ENCODE measurements at places on chromosomes 12 and 14.
A peak's percentile ranks its signal among the peaks of the same experiment; 100 is the strongest.

- H3K36me3 ChIP-seq = no peaks in the 10 kb centered on the region
- DNase-seq = no peak
- no peaks in the 10 kb centered on the region for H3K27me3 ChIP-seq
- no peak overlapping the region for H3K4me3 ChIP-seq
These were observed 138.4 kb downstream of the GLT1D1 start for GRCh38 chr12:128991716-128992115.

GRCh38 chr12:18224745-18225144 lies 36.6 kb upstream of the PIK3C2G start:
- no peak for DNase-seq
- H3K27me3 ChIP-seq = no peaks in the 10 kb centered on the region
- no peaks in the 10 kb centered on the region for H3K36me3 ChIP-seq
- H3K4me1 ChIP-seq = no peaks in the 10 kb centered on the region

DNA sequence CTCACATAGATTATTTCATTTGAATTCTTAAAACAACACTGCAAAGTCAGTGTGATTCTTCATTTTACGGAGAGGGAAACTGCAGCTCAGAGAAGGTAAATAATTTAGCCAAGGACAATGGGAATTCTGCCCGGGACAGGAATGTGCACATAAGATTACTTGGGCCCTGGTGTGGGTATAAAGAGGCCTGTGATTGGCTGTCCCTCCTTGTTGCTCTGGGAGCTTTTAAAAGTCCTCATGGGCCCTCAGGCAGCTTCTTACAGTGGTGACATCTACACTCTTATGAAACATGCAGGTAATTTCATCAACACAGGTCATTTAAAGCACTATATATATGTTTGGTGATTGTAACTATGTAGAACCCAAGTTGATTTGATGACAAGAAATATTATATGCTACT lies 100.3 kb downstream of the ESR2 start:
- no peaks in the 10 kb centered on the region for H3K27me3 ChIP-seq
- peaks cover 1% of the 10 kb centered on the region for H3K36me3 ChIP-seq
- no peak overlapping the region for H3K4me3 ChIP-seq
- DNase-seq = no peak
- H3K4me1 ChIP-seq = peaks cover 30% of the 10 kb centered on the region

DNA sequence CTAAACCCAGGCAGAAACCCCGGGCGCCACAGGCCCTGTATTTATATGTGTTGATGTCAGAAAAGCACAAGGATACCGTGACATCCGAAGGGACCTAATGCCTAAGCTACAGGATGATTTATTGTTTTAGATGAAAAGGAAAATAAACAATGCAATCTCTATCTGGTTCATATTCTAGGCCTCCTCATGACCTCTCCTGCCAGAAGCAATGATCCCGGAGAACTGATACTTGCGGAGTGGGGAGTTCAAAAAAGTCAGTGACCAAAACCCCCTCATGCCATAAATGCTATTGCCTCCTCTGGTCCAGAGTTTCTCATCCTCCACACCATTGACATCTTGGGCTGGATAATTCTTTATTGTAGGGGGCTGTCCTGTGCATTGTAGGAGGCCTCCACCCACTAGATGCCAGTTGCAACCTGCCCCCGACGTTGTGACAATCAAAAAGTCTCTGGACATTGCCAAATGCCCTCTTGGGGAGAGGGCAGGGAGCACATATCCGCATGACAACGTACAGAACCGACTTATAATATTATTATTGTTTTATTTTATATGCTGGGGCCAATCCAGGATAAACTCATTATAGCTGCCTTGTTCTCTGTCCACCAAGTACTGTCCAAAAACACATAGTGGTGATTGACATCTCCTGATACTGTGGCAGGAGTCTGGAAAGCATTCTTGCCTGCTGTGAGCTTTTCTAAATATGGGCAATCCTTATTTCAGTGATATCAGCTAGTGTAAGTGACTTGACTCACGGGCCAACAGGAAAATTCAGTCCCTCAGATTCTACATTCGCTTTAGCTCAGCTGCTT lies 1.1 kb upstream of the CSRP2 start:
- H3K4me3 ChIP-seq = peak overlapping the region; percentile 72
- H3K27me3 ChIP-seq = peaks cover 7% of the 10 kb centered on the region
- no peak for DNase-seq

- H3K4me1 ChIP-seq = no peaks in the 10 kb centered on the region
- no peaks in the 10 kb centered on the region for H3K36me3 ChIP-seq
These were observed 15.5 kb upstream of the NTN4 start for GRCh38 chr12:95805864-95806671.

DNA sequence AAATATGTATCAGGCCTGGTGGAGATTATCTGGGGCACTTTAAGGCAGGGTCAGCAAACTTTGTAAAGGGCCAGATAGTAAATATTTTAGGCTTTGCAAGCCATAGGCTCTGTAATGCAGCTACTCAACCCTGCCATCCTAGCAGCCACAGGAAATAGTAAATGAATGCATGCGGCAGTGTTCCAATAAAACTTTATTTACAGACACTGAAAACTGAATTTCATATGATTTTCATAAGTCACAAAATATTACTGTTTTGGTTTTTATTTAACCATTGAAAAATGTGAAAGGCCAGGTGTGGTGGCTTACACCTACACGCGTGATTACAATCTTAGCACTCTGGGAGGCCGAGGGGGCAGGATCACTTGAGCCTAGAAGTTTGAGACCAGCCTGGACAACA lies 3.2 kb upstream of the CAMKK2 start:
- no peaks in the 10 kb centered on the region for H3K36me3 ChIP-seq
- H3K4me3 ChIP-seq = no peak overlapping the region
- H3K4me1 ChIP-seq = peaks cover 14% of the 10 kb centered on the region
- H3K27me3 ChIP-seq = no peaks in the 10 kb centered on the region
- H3K27ac ChIP-seq = no peak overlapping the region

GRCh38 chr12:91874086-91874865 lies 271.4 kb downstream of the BTG1 start:
- no peak overlapping the region for H3K27ac ChIP-seq
- DNase-seq = no peak
- no peaks in the 10 kb centered on the region for H3K36me3 ChIP-seq
- H3K27me3 ChIP-seq = no peaks in the 10 kb centered on the region

- DNase-seq = no peak
- no peaks in the 10 kb centered on the region for H3K4me1 ChIP-seq
- H3K27me3 ChIP-seq = no peaks in the 10 kb centered on the region
- H3K4me3 ChIP-seq = no peak overlapping the region
These were observed 47.7 kb upstream of the CMKLR1 start for GRCh38 chr12:108386709-108387360.
